ENCODE measurements at places on chromosomes 7 and 10.

GRCh38 chr7:137403353-137403695 is 59.8 kb upstream of the PTN start:
- H3K4me1 ChIP-seq: no peaks in the 10 kb centered on the region
- no peaks in the 10 kb centered on the region for H3K36me3 ChIP-seq
- peak overlapping the region; percentile 33 for H3K4me3 ChIP-seq

DNA sequence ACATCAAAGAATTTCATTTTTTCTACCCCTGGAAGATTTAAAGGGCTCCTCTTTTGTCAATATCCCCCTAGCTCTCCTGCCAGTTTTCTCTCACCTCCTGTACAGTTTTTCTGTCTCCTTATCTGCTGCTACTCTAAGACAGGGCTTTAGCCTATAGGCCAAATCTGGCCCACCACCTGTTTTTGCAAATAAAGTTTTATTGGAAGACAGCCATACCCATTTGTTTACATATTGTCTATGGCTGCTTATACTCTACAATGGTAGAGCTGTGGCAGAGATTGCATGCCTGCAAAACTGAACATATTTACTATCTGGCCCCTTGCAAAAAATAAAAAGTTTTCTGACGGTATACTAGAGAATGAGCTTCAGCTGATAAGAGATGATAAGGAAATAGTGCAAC is 37.4 kb upstream of the GARS1 start:
- no peak for DNase-seq
- H3K4me1 ChIP-seq: no peaks in the 10 kb centered on the region
- H3K27ac ChIP-seq: no peak overlapping the region
- no peaks in the 10 kb centered on the region for H3K27me3 ChIP-seq

- H3K4me1 ChIP-seq: peaks cover 4% of the 10 kb centered on the region
- H3K4me3 ChIP-seq: no peak overlapping the region
- H3K27ac ChIP-seq: no peak overlapping the region
- H3K27me3 ChIP-seq: no peaks in the 10 kb centered on the region
- H3K36me3 ChIP-seq: no peaks in the 10 kb centered on the region
These were observed 8.9 kb downstream of the ANXA11 start for GRCh38 chr10:80196270-80196949.

- no peak overlapping the region for H3K27ac ChIP-seq
- H3K4me3 ChIP-seq: no peak overlapping the region
- no peaks in the 10 kb centered on the region for H3K4me1 ChIP-seq
- no peaks in the 10 kb centered on the region for H3K36me3 ChIP-seq
- no peaks in the 10 kb centered on the region for H3K27me3 ChIP-seq
These were observed 283.5 kb downstream of the THSD7A start for GRCh38 chr7:11548532-11548931.

All from H1 (cell line).